ENCODE measurements at places on chromosomes 11 and 22.

DNA sequence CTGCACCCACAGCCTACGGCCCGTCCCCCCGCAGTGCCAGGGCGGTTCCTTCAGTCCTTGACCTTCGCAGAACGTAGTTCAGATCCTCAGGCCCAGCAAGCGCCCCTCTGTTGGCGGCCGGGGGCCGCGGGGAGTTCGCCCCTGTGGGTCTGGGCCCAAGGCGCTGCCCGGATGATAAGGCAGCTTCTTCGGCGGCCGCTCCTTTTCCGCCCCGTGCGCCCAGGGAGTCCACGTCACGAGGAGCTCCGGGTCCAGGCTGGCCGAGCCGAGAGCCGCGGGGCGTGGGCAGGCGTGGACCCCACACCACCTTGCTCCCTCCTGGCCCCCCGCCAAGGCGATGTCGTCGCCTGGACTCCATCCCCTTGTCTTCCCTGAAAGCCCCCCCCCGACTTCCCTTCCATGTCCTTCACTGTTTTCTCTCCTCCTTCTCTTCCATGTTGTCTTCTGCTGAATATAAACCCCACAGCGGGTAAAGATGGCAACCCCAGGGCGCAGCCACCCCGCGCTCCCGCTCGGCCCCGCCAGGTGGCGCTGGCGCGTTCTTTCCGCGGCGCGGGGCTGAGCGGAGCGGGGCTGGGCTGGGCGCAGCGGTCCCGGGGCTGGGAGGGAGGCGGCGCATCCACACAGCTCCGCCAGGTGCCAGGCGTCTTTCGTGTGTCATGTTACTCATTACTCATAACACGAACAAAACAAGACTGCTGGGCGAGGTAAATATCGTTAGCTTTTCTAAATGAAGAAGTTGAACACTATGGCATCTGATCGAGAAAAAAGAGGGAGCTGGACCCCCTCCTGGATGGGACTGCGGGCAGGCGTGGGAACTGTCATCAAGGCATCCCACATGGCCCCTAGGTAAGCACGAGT, 321.0 kb downstream of the NTM start:
- DNase-seq: peak; percentile 4

- no peak for DNase-seq
These were observed 34.7 kb downstream of the ALG9 start for GRCh38 chr11:111836721-111837120.

- no peak for DNase-seq
These were observed 8.0 kb upstream of the CLCF1 start for GRCh38 chr11:67381244-67381972.

GRCh38 chr22:39243439-39244135, 1.2 kb downstream of the PDGFB start:
- peak; percentile 21 for DNase-seq

DNA sequence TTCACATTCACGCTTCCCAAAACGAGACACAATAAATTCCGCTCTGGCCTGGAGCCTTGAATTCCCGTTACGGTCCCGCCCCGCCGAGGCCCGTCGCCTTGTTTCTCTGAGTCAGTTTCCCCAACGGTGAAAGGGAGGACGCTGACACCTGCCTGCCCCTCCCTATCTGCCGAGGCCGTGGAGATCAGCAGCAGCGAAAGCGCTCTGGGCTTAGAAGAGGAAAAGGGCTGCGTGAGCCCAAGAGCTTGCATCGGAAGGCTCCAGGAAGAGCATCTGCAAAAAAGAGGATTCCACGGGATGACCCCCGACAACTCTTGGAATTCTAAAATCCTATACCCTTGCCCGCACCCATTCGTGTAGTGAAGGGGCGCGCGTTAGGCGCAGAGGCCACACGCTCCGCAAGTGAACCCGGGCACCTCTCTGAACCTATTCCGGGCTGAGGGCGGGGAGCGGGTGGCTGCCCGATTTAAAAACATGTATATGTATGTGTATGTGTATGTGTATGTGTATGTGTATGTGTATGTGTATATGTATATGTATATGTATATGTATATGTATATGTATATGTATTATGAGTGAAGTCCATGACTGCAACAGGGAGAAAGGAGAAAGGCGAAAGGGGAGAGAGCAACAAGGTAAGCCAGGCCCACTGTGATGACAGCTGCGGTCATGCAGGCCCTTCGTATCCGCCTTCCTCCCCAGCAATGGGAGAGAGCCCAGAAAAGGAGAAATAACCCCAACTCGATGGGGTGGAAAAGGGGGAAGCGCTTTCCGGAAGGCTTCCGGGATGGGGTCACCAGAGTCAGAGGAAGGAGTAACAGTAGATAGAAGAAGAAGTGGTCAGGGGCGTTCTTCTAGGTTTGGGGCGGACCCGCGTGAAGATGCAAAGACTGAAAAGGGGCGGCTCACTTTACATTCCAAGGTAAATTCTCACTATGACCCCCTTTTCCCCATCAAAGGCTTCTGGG, 948 bp upstream of the MRTFA start:
- DNase-seq: no peak

- no peak for DNase-seq
These were observed 15.9 kb downstream of the DGAT2 start for GRCh38 chr11:75784506-75784905.

GRCh38 chr11:9566561-9567063, 6.9 kb upstream of the WEE1 start:
- DNase-seq: no peak

DNA sequence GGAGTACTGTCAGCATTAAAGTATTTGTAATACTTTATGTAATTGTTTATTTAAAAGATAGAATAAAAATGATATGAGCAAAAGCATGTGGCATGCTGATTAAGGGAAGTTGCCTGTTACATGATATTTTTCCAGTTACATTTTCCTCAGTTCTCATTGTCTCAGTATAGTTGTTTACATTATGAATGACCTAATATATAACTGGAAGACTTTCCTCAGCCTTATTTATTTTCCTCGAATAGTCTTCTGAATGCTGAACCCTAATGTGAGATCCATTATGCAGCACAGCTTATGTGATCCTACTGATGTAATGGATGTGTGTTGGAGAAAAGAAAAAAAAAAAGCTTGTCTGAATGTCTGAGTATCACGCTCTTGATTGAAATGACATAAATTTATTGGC, 95.5 kb downstream of the LUZP2 start:
- no peak for DNase-seq

DNA sequence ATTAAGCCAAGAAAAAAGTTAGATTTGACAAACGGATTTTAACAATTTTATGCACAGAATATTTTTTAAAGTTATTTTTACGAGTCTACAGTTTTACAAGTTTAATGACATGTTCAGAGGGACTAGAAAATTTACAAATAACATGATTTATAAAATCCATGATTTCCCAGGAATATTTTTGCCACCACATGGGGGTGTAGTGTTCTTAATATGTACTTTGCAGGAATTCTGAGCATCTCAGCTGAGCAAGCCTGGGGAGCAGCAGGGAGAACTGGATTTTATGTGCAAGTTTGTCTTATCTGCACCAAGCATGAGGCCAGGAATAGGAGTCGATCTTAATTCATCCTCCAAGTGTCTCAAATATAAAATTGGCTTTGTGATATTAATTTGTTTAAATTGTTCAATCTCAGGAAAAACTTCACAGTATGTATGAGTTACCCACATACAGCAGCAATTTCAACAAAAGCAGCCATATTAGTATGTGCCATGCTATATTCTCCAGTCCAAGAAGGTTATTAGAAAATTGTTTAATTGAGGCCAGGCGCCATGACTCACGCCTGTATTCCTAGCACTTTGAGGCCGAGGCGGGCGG, 826.3 kb downstream of the DLG2 start:
- DNase-seq: no peak

DNA sequence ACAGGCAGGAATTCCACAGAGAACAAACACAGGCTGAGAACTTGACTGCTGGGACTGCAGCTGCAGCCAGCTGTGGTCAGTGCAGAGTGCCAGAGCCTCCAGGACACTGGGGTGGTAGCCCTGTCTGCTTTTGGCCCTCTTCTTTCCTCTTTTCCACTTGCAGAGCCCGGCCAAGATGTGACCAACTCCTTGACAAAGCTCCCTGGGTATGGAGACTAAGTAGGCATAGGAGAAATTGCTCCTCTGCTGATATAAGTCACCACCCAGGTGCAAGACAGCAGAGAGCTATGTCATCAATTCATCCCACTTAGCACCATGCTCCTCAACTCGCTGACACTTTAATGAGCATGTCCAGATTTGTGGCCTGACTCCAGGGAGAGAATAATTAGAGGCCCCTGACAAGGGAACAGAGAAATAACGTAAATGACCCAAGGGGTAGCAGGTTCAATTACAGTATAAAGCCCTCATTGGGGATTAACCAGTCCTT, 369.4 kb upstream of the B3GAT1 start:
- no peak for DNase-seq

DNA sequence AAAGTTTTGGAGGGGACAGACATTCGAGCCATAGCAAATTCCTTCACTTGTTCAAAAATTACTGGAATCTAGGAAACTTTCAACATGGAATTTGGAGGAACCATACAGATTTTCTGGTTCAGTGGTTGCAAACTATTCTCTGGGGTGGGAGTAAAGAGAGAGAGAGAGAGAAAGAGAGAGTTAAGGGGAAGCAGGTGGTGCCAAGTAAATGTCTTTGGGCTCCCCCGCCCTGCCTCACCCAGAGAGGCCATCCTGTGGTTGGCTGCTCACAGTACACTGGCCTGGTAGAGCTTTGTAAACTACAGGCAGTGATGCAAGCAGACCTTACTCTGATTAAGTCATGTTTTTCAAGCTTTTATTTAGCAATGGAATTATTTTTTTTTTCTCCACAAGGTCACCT, 82.6 kb downstream of the ADAMTS15 start:
- DNase-seq: no peak

DNA sequence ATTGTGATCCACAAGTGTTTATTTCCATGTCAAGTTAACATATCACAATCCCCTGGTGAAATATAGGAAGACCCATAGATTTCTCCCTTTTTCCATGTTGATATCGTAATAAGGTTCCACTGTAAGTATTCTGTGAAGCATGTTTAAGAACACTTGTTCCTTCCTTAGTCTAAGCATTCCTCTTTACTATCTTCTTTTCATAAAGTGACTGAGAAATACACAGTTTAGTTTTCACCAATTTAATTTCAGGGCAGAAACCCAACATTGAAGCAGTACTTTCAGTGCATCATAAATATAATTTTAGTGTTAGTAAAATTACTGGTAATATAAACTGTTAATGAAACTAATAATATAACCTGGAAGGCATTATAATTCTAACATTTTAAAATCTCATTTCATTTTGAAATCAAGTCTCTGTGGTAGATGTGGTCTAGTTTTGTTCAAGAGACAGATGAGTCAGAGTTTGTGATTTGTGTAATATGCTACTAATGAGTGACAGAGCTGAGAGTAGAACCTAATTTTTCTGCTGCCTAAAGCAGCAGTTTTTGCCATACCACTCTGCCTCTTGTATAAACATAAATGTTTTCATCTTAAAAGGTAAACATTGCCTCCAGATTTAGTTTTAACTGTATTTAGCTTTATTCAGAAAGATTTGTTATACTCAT, 79.4 kb downstream of the ATM start:
- no peak for DNase-seq

DNA sequence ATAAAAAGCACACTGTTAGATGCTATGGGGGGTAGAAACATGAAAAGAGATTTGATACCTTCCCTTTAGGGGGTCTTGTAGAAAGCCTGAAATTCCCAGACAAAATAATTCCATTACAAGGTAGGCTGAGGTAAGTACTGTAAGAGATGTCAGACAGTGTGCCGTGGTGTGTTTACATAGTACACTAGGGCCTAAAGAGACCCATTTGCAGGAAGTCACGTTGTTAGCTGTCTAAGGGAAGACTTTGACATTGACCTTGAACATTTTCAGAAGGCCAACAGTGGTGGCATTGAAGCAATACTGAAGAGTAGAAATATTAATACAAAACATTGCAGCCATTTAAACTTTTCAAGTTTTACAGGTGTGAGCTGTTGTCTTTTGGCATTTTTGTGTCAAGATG, 30.8 kb downstream of the EXT2 start:
- DNase-seq: no peak

GRCh38 chr11:78110830-78111229, 28.6 kb downstream of the ALG8 start:
- DNase-seq: no peak

DNA sequence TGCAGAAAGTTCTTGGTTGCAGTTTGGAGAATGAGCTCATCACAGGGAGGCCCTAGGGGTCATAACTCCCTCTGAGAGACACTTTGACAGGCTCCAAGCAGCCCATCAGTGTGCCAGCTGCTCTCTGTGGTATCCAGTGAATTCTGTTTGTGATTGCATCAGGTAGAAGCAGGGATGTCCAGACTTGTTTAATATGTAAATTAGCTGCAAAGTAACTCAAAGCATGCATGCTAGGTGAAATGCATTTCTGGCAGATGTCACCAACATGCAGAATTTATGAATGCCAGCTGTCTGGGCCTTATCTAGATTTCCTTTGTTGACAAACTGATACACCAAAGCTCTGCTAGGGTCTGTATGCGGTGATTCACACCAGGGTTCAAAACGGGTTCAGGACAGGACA, 123.6 kb upstream of the MTNR1B start:
- peak; percentile 82 for DNase-seq

GRCh38 chr11:44244639-44245310, 65.2 kb downstream of the ALX4 start:
- DNase-seq: no peak

GRCh38 chr11:85967457-85967856, 101.4 kb downstream of the PICALM start:
- DNase-seq: peak; percentile 73

- no peak for DNase-seq
These were observed 363.0 kb downstream of the SOX6 start for GRCh38 chr11:15993345-15993744.

- no peak for DNase-seq
These were observed 304.6 kb downstream of the OPCML start for GRCh38 chr11:133227632-133228111.

DNA sequence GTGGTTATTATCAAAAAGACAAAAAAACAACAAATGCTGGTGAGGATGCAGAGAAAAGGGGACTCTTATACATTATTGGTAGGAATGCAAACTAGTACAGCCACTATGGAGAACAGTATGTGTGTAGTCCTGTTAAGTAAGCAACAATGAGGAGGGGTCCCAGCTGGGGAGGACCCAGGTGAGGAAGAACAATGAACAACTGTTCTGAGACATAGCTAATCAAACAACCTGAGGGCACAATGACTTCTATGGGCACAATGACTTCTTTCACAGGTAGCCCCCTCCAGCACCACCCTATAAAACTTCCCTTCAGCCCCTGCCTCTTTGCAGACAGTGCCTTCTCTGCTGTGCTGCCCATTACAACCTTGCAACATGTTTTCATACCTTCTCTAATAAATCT, 5.6 kb downstream of the JAML start:
- DNase-seq: no peak

DNA sequence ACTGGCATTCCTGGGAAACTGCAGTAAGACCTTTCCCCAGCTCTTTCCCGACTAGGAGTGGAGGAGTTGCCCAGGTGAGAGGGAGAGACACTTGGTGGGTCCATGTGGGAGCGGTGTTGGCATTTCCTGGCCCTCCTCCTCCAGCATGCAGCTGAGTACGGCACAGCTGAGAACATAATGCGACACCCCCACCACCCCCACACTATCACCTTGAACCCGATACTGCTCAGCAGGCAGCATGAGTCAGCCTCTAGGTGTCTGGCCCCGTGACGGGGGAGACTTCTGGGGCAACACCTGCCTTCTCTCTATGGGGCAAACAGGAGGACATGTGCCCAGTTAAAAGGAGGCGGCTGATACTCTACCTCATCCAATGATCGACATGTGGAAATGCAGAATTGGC, 64.4 kb downstream of the PKNOX2 start:
- no peak for DNase-seq

- peak; percentile 58 for DNase-seq
These were observed 11.4 kb upstream of the ADSL start for GRCh38 chr22:40334899-40335298.
